ENCODE measurements at places on chromosomes 3 and 15.

DNA sequence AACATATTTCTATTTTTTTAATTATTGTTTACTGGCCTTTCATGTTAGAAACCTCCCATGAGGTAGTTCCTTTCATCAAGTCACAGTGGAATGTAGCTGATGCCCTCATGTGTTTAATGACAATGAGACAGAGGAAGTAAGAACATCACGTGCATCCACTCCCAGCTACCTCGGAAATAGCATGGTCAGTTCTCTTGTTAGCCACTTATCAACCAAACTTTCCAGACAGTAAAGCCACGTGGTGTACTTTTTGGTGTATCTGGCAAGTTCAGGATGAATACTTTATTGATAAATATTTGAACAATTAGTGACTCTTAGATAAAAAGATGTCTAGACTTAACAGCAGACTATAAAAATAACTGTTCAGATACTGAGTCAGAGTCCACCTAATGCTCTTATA is 781.7 kb downstream of the MECOM start:
- no peak for DNase-seq

- peak; percentile 15 for DNase-seq
Measured at GRCh38 chr15:76338486-76339304, 2.1 kb downstream of the ISL2 start.

- no peak for DNase-seq
Measured at GRCh38 chr3:128280481-128281052, 127.3 kb downstream of the EEFSEC start.

DNA sequence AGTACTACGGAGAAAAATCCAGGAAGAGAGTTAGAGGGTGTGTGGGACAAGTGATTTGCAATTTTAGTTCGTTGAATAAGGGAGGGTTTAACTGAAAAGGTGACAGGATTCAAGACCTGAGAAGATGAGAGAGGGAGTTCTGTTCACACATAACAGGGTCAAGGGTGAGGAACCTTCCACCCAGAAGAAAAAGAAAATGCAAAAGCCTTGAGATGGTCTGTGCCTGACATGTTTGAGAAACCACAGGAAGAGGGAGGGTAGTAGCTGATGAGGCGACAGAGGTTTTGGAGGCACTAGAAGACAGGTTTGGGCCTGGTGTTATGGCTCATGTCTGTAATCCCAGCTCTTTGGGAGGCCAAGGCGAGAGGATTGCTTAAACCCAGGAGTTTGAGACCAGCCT is 591 bp upstream of the SLC25A20 start:
- peak; percentile 20 for DNase-seq

DNA sequence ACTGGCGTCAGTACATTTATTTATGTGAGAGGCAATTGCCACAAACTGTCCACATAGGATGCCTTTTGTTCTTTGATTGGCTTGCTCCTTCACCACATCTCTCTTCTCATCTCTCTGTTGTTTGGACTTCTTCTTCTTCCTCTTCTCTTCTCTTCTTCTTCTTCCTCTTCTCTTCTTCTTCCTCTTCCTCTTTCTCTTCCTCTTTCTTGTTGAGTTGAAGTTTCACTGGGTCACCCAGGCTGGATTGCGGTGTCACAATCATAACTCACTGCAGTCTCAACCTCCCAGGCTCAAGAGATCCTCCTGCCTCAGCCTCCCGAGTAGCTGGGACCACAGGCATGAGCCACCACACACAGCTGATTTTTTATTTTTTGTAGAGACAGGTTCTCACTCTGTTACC is 67.7 kb upstream of the GSK3B start:
- no peak for DNase-seq

DNA sequence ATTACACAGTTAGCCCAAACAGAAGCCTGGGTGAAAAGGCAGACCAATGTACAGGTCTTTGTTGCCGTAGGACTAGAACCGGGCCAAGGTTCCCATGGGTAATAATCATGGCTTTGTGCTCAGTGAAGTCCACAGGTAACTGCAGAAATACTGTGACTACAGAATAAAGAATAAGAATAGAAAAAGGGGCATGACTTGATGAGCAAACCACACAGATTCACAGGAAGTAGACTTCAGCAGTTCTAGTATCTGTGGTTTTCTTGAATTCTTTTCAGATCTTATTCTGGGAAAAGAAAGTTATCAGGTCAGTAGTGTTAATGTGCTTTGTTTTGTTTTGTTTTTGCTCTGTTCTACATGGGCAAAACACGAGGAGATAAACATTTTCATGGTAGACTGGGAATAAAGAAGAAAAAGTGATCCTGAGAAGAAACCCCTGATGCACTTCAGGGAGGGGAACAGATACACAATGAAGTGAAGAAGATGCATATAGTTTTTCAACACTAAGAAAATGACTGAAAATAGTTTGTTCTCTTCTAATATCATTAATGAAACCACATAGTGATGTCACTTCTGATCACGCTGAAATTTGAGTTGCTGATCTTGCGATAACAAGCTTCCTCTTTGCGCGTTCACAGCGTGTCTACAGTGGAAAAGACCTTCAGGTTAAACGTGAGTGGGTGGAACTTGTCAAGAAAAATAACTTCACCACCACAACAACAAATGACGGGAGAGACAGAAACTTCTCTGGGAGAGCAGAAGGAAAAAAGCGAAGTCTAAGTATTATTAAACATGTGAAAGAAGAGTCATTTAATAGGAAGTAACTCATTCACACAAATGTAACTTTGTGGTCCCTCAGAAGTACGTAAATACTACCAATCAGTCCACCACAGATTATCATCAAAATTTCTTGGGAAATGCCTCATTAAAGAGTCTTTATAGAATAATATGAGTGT is 315.8 kb upstream of the SATB1 start:
- DNase-seq, result peak; percentile 45

GRCh38 chr3:14631687-14632441 is 19.7 kb upstream of the CCDC174 start:
- DNase-seq, result no peak

DNA sequence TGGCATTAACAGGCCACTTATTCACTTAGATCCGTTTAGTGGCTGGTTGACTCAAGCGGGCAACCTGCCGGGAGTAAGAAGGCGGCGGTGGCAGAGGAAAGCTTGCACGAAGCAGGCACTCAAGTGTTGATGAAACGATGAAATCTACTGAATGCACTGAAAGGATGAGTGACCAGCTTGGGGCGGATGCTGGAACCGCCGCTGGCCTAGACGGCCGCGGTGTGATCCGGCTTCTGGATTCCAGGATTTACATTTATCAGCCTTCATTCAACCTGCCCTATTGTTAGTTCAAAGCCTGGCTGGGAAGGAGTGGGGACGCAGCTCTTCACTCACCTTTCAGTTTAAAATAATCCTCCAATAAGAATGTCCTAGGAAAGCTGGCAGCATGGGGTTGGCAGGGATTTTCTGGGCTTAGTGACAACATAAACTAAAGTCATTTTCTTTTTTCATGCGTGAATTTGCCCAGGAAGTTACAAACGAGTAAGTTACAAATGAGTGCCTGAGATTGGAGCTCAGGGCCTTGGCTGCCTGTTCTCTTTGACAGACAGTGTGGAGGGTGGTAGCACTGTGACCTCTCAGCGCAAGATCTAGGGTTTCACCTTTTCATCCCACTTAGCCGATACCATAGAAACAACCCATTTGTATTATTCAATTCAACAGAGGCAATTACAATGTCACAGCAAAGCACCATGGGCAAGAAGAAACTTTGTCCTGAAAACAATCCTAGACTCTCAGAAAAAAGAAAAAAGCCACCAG is 1.1 kb upstream of the PLCH1 start:
- DNase-seq, result no peak

DNA sequence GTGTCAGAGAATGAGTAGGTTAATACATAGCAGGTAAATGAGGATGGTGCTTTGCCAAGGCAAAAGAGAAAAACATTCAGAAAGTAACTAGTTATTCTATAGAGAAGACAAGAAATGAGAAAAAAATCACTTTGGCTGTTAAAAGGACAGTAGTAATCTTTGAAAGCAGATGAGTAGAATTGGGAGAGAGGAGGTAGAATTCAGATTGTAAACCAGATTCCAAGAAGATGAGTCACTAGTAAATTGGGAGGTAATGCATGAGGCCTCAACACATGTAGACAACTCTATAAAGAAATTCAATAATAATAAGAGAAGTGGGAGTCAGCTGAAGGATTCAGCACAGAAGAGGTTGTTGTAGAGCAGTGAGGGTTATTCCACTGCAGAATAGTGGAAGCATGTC is 81.4 kb downstream of the MBNL1 start:
- DNase-seq, result no peak

- DNase-seq, result no peak
Measured at GRCh38 chr3:57982561-57983243, 25.5 kb upstream of the FLNB start.

GRCh38 chr3:134229038-134229437 is 21.6 kb downstream of the RYK start:
- DNase-seq, result no peak

DNA sequence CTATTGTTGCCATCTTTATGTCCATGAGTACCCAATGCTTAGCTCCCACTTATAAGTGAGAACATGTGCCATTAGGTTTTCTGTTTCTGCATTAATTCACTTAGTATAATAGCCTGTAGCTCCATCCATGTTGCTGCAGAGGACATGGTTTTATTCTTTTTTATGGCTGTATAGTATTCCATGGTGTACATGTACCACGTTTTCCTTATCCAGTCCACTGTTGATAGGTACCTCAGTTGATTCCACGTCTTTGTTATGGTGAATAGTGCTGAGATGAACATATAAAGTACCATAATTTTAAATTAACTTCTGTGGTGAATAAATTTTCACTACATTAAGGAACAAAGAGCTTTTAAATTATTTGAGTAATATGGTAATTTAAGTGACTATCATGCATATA is 150.4 kb upstream of the BFSP2 start:
- DNase-seq, result no peak

DNA sequence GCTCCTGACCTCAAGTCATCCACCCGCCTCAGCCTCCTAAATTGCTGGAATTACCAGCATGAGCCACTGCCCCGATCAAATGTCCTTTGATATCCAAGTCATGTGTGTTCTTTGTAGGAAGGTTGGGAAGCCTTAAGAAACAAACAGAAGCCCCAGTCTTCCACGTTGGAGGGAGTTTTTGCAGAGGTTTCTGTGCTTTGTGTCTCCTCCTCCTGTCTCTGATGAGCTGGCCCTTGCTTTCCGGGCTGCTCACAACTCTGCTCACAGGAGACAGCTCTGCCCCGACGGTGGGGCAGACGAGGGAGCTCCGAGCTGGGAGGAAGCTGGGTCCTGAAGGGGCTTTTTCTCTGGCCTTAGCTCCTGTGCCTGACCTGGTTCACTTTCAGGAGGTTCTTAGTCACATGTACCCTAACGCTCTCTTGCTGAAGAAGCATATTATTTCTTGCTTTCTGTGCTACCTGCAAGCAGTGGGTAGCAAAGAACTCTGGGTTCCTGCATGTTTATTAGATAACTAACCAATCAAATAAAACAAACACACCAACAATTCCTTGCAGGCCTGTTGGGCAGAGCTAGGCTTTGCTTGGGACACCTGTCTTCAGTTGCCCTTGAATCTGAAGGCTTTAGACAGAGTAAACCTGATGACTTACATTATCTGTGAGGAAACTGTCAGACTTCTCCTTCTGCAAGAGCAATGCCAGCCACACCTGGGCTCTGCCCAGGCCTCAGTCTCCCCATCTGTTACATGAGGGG is 52.6 kb upstream of the SMAD6 start:
- DNase-seq, result no peak

GRCh38 chr15:89666858-89667705 is 11.8 kb upstream of the KIF7 start:
- DNase-seq, result no peak

- no peak for DNase-seq
Measured at GRCh38 chr3:153853163-153853562, 268.0 kb upstream of the ARHGEF26 start.

- no peak for DNase-seq
Measured at GRCh38 chr15:90049030-90049429, 47.9 kb downstream of the ZNF710 start.

DNA sequence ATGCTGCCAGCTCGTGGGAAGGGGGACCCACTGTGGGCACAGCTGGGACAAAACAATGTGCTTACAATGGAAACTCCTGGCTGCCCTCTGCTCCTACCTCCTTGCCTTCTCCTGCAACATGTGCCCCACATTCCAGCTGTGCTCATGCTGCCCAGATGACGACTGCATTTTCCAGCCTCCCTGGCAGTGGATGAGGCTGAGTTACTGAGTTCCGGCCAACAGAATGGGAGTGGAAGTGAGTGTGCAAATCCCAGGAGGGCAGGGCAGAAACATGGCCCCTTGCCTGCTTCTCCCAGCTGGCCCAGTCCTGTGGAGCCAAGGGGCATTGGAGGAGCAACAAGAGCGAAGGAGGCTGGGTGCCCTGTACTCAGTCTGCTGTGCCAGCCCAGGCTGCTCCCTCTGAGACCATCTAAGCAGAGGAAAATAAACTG is 17.1 kb downstream of the KLF15 start:
- DNase-seq, result no peak

DNA sequence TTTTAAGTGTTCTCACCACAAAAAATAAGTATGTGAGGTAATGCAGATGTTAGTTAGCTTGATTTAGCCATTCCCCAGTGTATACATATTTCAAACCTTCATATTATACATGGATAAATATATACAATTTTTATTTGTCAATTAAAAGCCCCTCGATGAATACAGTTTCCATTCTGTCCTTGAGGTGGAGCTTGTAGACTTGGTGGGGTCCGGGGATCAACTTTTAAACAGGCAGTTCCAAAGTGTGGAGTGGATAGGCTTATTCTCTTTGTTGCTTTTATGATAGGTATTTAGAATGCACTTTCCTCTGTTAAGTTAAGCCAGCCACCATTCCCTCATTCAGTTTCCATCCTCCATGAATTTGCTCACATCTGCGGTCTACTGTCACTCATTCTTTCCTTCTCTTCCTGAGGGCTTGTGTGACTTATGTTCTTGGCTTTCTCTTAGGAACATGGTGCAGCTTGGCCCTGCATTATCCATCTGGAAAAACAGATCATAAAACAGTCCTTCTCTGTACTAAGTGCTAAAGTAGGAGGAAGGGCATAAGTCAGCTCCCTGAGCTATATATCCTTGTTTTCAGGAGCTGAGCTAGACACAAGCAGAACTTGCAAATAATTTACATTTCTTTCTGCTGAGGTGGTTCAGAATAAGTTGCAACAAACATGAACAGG is 149.1 kb downstream of the NFKBIZ start:
- no peak for DNase-seq

- peak; percentile 7 for DNase-seq
Measured at GRCh38 chr15:26864664-26865191, 2.1 kb upstream of the GABRA5 start.

GRCh38 chr3:153282355-153282754 is 120.3 kb downstream of the RAP2B start:
- DNase-seq, result no peak

Measured in activated CD4-positive, alpha-beta T cell treated with anti-CD3 and anti-CD28 coated beads, Interleukin-2, amount 50 U/mL, for 48 hours (primary cell).